ENCODE measurements at places on chromosomes 6 and 20. TPM values are rescaled to one million over a fixed set of nuclear protein-coding genes. Genes with fewer than 3 reads are reported as not detected.

TREML2 gene
- total RNA-seq, result not detected

SLC13A3 gene
- total RNA-seq, result 0.02 TPM

ECT2L gene
- not detected for total RNA-seq

FAM135A gene
- total RNA-seq, result 13.3 TPM

BTNL2 gene
- not detected for total RNA-seq

PNLDC1 gene
- 0.05 TPM for total RNA-seq

LRRN4 gene
- 0.06 TPM for total RNA-seq

ENPP1 gene
- 1.0 TPM for total RNA-seq

CCN5 gene
- total RNA-seq, result 31.4 TPM

APOBEC2 gene
- not detected for total RNA-seq

C20orf144 gene
- 0.11 TPM for total RNA-seq

THEMIS gene
- total RNA-seq, result not detected

IP6K3 gene
- 2.4 TPM for total RNA-seq

LY6G5C gene
- 1.7 TPM for total RNA-seq

GHRH gene
- not detected for total RNA-seq

LTB gene
- total RNA-seq, result not detected

SLC32A1 gene
- total RNA-seq, result not detected

PTPRT gene
- total RNA-seq, result not detected

TGM6 gene
- not detected for total RNA-seq

NOP56 gene
- 602 TPM for total RNA-seq

MAFB gene
- 0.15 TPM for total RNA-seq

OR2H2 gene
- not detected for total RNA-seq

CALHM6 gene
- total RNA-seq, result not detected

BPIFA1 gene
- total RNA-seq, result not detected

MDFI gene
- total RNA-seq, result 1.1 TPM

TTI1 gene
- 22.3 TPM for total RNA-seq

VNN1 gene
- 0.07 TPM for total RNA-seq

SLC17A2 gene
- not detected for total RNA-seq

GABRR1 gene
- not detected for total RNA-seq

MAP7 gene
- total RNA-seq, result 19.0 TPM

TGM3 gene
- total RNA-seq, result 0.05 TPM

HLA-F gene
- 5.1 TPM for total RNA-seq

METTL24 gene
- total RNA-seq, result not detected

RIPPLY2 gene
- 0.49 TPM for total RNA-seq

FAM83B gene
- 0.02 TPM for total RNA-seq

ADAM33 gene
- 0.06 TPM for total RNA-seq

SNHG17 gene
- total RNA-seq, result 178 TPM

PTCRA gene
- total RNA-seq, result not detected

DPPA5 gene
- not detected for total RNA-seq

ERVFRD-1 gene
- total RNA-seq, result not detected

BPIFB1 gene
- total RNA-seq, result 0.05 TPM

C6orf58 gene
- 0.11 TPM for total RNA-seq

MMP24 gene
- total RNA-seq, result 26.7 TPM

TNFRSF21 gene
- total RNA-seq, result 11.7 TPM

CLVS2 gene
- total RNA-seq, result 0.13 TPM

PHACTR3 gene
- total RNA-seq, result 0.45 TPM

ABHD16A gene
- total RNA-seq, result 14.2 TPM

ROS1 gene
- total RNA-seq, result 0.21 TPM

CTAGE9 gene
- not detected for total RNA-seq

LATS1 gene
- 7.4 TPM for total RNA-seq
